Frontal cortex (tissue), 4 donors: ENCODE measurements at places on chromosomes 1 and 21.

- DNase-seq, result no peak
Observed at GRCh38 chr1:46823151-46823550, 24.3 kb downstream of the CYP4B1 start.

DNA sequence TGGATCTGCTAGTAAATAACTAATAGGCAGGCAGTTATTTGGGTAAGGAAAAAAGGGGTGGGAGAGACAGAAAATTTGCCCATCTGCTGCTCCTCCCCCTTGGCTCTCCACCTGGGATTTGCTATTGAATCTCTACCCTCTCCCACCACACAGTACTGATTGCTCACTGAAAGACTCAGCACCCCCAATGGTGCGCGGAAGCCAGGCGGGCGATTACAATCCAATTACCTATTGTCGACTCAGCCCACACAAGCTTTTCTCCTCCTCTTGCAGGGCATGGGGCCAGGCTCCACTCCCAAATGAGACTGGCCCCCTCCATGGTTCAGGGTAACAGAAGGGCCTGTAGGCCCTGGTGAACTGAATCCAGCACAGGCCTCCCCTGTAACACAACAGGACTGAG, 2.7 kb upstream of the HMGN2 start:
- no peak for DNase-seq

- no peak for DNase-seq
Observed at GRCh38 chr1:214067853-214068703, 80.3 kb downstream of the PROX1 start.

- DNase-seq, result no peak
Observed at GRCh38 chr1:210787800-210788199, 346.1 kb downstream of the KCNH1 start.

- no peak for DNase-seq
Observed at GRCh38 chr1:115826628-115827027, 14.3 kb downstream of the NHLH2 start.

GRCh38 chr1:58033311-58033710, 513.2 kb downstream of the OMA1 start:
- DNase-seq, result no peak

GRCh38 chr1:89802051-89802450, 18.8 kb upstream of the LRRC8D start:
- DNase-seq, result no peak

GRCh38 chr1:205003358-205004131, 39.5 kb upstream of the CNTN2 start:
- no peak for DNase-seq
